ENCODE measurements at places on chromosomes 7 and 10. TPM values are rescaled to one million over a fixed set of nuclear protein-coding genes. Genes with fewer than 3 reads are reported as not detected.

DNA sequence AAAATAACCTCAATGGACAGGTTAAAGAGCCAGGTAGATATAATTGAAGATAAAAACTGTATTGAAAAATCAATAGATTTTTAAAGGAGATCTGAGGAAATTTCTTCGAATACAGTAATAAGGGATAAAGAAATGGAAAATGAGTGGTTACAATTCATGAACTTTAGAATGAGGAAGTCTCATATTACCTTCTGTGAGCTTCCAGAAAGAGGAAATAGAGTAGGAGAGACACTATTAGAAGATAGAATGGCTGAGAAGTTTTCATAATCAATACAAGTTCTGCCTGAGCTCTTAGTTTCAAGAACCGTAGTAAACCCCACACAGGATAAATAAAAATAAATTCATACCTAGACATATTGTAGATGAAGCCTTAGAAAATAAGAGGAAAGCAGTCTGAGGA, 11.5 kb downstream of the SDK1 start:
- H3K27ac ChIP-seq: no peak overlapping the region
- no peaks in the 10 kb centered on the region for H3K4me1 ChIP-seq
- peaks cover 4% of the 10 kb centered on the region for H3K27me3 ChIP-seq
- DNase-seq: no peak
- H3K4me3 ChIP-seq: no peak overlapping the region

Gene GPR158
- not detected for total RNA-seq

GRCh38 chr7:102303669-102304422, 17.2 kb downstream of the SH2B2 start:
- no peak overlapping the region for H3K4me3 ChIP-seq
- peaks cover 21% of the 10 kb centered on the region for H3K4me1 ChIP-seq
- H3K27me3 ChIP-seq: peaks cover 14% of the 10 kb centered on the region
- no peak for DNase-seq

DNA sequence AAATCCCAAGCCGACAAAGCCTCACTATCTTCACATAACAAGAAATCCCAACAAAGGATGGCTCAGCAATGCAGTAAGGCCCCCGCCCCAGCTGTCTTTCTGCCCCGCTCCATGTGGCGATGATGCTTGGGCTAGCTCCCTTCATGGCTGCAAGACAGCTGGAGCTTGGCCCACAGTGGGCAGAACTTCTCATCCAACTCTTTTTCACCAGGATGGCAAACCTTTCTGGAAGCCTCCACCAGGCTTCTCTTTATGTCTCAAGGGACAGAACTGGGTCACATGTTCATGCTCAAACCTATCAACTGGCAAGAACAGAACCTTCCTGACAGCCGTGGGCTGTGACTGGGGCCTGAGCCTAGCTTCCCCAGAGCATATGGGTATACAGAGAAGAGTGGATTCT, 260.5 kb upstream of the MKLN1 start:
- H3K4me1 ChIP-seq: peaks cover 31% of the 10 kb centered on the region
- no peak for DNase-seq
- no peaks in the 10 kb centered on the region for H3K27me3 ChIP-seq
- no peak overlapping the region for H3K27ac ChIP-seq

DNA sequence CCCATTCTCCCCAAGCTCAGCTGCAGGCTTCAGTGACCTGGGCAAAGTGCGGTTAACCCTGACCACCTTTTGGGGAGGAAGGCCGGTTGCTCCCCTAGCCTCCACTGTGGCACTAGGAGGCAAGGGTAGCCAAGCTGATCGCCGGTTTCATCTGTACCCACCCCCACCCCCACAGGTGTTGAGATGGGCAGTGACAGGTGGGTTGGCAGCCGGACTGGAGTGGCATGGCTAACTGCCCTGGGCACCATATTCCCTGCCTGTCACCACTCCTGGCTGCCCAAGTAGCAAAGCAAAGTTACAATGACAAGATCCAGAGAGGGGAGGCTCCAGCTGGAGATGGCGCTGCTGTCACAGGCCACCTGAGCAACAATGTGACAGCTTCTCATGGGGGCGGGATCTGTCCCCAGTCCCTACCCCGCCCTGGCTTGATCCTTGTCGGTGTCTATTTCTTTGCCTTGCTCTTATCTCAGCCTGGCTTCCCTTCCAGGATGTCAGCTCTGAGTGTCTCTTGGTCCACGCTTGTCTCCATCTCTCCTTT, 27.0 kb upstream of the BMS1 start:
- H3K36me3 ChIP-seq: no peaks in the 10 kb centered on the region
- peak overlapping the region; percentile 59 for H3K4me3 ChIP-seq
- peaks cover 39% of the 10 kb centered on the region for H3K4me1 ChIP-seq
- no peak overlapping the region for H3K27ac ChIP-seq
- no peak for DNase-seq
- peaks cover 19% of the 10 kb centered on the region for H3K27me3 ChIP-seq

Gene TMEM176B
- 14.5 TPM for total RNA-seq

- H3K27me3 ChIP-seq: no peaks in the 10 kb centered on the region
- no peak overlapping the region for H3K4me3 ChIP-seq
- H3K36me3 ChIP-seq: no peaks in the 10 kb centered on the region
- H3K4me1 ChIP-seq: no peaks in the 10 kb centered on the region
- DNase-seq: no peak
Measured at GRCh38 chr7:114312649-114313048, 102.0 kb upstream of the FOXP2 start.

Gene HOXA4
- 1.8 TPM for total RNA-seq

Gene GCK
- total RNA-seq: not detected

Gene TRIM4
- 40.2 TPM for total RNA-seq

Gene LLCFC1
- total RNA-seq: not detected

DNA sequence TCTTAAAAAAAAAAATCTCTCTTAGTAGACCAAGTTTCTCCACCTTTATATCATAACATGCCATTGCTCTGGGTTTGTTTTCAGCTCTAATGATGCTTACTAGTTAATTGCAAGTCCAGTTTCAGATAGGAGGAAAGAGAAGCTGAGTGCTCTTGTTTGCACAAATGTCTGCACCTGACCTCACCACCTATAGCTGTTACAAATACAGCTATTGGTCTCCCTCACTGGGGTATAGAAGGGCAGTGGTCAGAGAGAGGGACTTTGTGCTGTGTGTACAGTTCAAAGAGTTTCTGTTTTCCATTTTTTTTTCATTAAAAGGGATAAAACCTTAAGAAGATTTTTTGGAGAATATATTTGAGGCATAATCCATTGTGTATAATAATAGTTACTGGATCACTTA, 52.7 kb downstream of the TAS2R16 start:
- H3K27ac ChIP-seq: no peak overlapping the region
- H3K4me3 ChIP-seq: no peak overlapping the region
- no peaks in the 10 kb centered on the region for H3K36me3 ChIP-seq
- H3K27me3 ChIP-seq: no peaks in the 10 kb centered on the region
- no peak for DNase-seq

GRCh38 chr10:69416695-69417094, at the start of gene TACR2:
TSS of gene TACR2 (minus strand) at chr10:69416918. CDS start at chr10:69416323, 595 bp downstream.
- no peaks in the 10 kb centered on the region for H3K4me1 ChIP-seq
- H3K36me3 ChIP-seq: no peaks in the 10 kb centered on the region
- H3K27me3 ChIP-seq: no peaks in the 10 kb centered on the region

GRCh38 chr7:34747176-34747781, 89.3 kb downstream of the NPSR1 start:
- H3K27me3 ChIP-seq: no peaks in the 10 kb centered on the region
- H3K27ac ChIP-seq: no peak overlapping the region
- H3K4me3 ChIP-seq: no peak overlapping the region
- peaks cover 3% of the 10 kb centered on the region for H3K4me1 ChIP-seq

- DNase-seq: no peak
- H3K27ac ChIP-seq: no peak overlapping the region
- H3K36me3 ChIP-seq: no peaks in the 10 kb centered on the region
Measured at GRCh38 chr7:102132209-102132752, 154.4 kb upstream of the SH2B2 start.

Gene ADRA2A
- 2.3 TPM for total RNA-seq

GRCh38 chr10:5779730-5780129, 33.5 kb downstream of the GDI2 start:
- peaks cover 43% of the 10 kb centered on the region for H3K36me3 ChIP-seq
- no peak for DNase-seq
- no peak overlapping the region for H3K4me3 ChIP-seq
- H3K4me1 ChIP-seq: peaks cover 20% of the 10 kb centered on the region
- H3K27me3 ChIP-seq: no peaks in the 10 kb centered on the region

GRCh38 chr10:65788271-65788670, 1137.6 kb upstream of the LRRTM3 start:
- no peaks in the 10 kb centered on the region for H3K27me3 ChIP-seq
- H3K36me3 ChIP-seq: no peaks in the 10 kb centered on the region
- no peak for DNase-seq
- H3K4me3 ChIP-seq: no peak overlapping the region

- H3K27ac ChIP-seq: no peak overlapping the region
- peaks cover 51% of the 10 kb centered on the region for H3K27me3 ChIP-seq
- no peaks in the 10 kb centered on the region for H3K36me3 ChIP-seq
- no peak for DNase-seq
- no peak overlapping the region for H3K4me3 ChIP-seq
- H3K4me1 ChIP-seq: peaks cover 11% of the 10 kb centered on the region
Measured at GRCh38 chr10:131436458-131436857, 124.9 kb upstream of the TCERG1L start.

Gene VPS37D
- 1.9 TPM for total RNA-seq

- H3K4me1 ChIP-seq: no peaks in the 10 kb centered on the region
- H3K27me3 ChIP-seq: no peaks in the 10 kb centered on the region
- H3K4me3 ChIP-seq: no peak overlapping the region
- no peak for DNase-seq
Measured at GRCh38 chr10:53646525-53646924, 873.9 kb upstream of the MBL2 start.

- H3K27me3 ChIP-seq: no peaks in the 10 kb centered on the region
- H3K36me3 ChIP-seq: peaks cover 3% of the 10 kb centered on the region
- no peak overlapping the region for H3K27ac ChIP-seq
- no peak overlapping the region for H3K4me3 ChIP-seq
- H3K4me1 ChIP-seq: no peaks in the 10 kb centered on the region
Measured at GRCh38 chr7:114652041-114652440, 237.4 kb downstream of the FOXP2 start.
